GM12865 (cell line): ENCODE measurements at places on chromosomes 2 and 18.

- no peak for DNase-seq
These were observed 87.1 kb downstream of the DGKD start for GRCh38 chr2:233441161-233442027.

- no peak for DNase-seq
These were observed 144.4 kb upstream of the REV1 start for GRCh38 chr2:99634234-99634633.

DNA sequence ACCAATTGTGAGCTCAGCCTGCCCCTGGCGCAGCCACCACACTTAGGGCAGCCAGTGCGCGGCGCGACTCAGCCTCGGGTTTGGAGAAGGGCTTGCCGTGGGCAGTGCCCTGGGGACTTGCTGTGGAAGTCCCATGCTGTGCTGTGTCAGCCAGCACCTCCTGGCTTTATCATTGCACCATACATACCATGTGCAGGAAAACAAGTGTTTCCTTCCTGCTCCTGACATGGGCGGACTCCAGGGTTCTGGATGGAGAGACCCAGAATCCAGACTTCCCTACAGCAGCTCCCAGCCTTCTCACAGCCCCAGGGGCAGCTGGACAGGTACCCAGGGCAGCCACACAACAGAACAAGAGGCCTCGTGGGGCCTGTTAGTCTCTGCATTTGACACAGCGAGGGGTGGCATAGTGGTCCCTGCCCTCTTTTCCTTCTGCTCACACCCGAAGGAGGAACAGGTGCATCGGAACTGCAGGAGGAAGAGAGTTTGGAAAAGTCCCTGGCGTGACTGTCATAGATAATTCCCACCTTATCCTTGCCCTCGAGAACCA, 54.2 kb downstream of the SDC1 start:
- DNase-seq: no peak

DNA sequence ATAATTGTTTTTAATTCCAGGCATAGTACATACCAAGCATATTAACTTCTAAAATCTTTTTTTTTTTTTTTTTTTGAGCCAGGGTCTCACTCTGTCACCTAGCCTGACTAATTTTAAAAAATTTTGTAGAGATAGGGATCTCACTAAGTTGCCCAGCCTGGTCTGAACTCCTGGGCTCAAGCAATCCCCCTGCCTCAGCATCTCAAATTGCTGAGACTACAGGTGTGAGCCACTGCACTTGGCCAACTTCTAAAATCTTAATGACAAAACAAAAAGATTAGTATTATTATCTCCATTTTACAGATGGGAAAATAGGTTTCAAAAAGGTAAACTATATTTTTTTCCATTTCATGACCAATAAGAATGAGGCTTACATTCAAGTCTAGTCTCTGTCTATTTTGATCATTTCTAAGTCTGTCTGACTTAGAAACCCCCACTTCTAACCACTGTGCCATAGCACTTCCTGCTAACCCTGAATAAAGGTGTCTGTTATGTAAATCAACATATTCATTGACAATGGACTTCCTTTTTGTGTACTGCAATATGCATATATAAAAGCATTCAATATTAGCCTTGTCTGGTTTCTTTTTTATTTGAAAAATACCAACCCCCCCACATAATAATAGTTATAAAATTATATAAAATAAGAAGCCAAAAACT, 28.7 kb upstream of the ZEB2 start:
- peak; percentile 30 for DNase-seq
